ENCODE measurements at places on chromosomes 1 and 21.
A peak's percentile ranks its signal among the peaks of the same experiment; 100 is the strongest.

DNA sequence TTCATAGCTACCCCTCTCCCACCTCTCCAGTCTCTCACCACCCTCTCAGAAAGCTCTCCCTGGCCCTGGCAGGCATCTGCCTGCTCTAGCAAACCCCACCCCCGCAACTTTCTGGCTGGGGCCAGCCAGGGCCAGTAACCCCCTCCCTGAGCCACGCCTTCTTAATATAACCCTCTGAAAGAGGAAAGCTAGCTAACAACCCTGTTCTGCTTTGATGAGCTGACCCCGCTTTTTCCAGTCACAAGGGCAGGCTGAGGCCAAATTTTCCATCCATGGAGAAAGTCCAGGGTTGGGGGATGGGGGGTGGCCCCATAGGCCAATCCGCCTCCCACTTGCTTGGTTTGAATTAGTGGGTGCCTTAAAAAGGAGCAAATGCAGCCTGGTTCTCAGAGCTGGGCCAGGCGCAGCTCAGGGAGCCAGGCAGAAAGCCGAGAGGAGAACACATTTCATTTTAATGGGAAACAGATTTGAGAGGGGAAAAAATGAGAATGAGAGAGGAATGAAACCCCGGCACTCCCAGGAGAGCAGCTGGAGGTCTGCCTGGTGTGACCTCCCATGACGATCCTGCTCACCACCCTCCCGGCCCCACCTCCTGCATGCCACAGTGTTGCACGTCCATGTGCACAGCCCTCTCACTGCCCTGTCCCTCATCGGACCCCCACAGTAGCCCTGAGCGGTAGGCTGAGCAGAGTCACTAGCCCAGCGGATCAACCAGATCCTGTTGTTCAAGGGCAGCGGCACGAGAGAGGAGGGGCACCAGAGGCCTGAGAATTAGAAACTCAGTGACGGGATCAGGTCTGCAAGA, 62.3 kb downstream of the OPTC start:
- DNase-seq, result no peak

DNA sequence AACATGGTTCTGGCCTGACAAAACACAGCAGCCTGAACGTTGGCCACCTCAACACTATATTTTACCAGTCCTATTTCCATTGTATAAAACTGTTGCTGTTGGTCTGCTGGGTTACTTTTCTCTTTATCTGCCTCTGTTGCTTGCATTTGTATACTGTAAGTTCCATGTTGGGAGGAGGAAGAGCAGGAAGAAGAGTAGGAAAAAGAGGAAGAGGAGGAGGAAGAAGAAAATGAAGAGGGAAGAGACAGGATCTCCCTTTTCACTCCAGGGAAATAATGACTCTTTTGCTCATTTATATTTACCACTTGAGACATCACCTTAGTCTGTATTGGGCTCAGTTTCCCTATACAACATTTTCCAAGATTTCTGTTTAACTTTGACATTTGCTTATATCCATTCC, 134.2 kb downstream of the PTPRC start:
- no peak for DNase-seq

DNA sequence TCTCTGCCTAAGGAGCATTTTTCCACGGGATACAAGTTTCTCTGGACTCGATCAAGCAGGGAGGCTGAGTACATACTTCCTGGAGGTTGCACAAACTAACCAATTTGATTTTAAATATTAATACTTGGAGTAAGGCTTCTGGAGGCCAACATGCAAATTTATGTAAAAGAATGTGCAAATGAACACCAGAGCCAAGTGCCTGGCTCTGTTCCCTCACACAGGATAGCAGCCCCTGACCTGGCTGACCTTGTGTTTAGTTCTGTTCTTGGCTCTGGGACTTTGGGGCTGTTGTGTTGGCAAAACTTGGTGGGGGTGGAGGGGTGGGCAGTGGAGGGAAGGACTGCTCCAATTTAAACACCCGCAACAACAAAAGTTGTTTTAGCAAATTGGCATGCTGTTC, 34.2 kb downstream of the CNIH3 start:
- DNase-seq, result no peak

DNA sequence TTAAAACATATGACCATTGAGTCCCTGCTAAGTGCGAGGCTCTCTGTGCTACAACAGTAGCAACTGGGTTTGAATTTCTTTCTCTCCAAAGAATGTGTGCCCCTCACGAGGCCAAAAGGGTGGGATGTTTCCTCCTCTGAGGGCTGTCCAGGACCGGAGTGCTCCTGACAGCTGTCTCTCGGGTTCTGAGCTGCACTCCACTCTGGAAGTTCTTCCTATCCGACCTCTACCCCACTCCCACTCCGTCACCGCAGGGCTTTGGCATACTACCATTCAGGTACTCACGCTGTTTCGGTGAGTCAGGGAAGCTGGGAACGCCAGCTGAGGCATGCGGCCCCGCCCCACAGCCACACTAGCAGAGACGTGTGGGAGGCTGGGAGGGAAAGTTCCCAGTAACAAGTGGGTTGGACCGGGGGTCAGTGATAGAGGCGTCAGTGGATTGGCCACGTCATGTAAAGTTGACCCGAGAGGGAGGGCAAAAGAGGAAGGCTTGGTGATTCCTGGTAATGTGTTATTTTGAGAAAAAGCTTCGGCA, 705 bp upstream of the SLC50A1 start:
- no peak for DNase-seq

- no peak for DNase-seq
Measured at GRCh38 chr1:40003156-40004093, 37.1 kb upstream of the CAP1 start.

DNA sequence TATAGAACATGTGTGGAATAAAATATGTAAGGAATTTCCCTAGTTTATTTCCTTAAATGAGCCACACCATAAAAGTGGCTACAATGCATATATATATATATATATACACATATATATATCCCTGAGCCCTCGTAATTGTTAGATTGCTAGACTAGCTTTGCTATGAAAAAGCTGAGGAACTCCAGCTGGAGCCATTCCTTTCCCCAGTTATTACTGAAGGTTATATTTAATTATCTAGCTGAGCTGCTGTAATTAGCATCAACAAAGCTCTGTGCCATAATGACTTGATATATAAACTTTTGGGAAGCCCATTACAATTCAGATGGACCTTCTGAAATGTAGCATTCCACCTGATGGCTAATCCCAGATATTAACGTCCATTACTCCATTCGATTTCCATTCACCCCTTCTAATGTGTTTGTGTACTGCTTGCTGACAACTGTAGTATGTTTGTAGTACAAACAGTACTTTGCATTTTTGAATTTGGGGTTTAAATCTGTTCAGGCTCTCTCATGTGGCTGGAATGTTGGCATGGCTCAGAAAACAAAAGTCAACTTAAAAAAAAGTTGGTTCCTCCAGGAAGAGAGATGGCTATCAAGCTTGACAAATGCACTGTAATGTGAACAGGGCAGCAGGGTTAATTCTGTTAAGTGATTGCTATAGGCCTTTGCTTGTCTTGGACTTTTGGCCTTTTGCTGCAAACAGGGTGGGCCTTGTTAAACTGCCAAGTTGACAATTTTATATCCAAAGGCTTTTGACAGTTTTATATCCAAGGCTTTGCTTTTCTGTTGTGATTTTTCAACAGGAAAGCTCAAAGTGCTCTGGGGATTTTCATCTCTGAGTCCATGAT, 170.0 kb downstream of the LTN1 start:
- no peak for DNase-seq

DNA sequence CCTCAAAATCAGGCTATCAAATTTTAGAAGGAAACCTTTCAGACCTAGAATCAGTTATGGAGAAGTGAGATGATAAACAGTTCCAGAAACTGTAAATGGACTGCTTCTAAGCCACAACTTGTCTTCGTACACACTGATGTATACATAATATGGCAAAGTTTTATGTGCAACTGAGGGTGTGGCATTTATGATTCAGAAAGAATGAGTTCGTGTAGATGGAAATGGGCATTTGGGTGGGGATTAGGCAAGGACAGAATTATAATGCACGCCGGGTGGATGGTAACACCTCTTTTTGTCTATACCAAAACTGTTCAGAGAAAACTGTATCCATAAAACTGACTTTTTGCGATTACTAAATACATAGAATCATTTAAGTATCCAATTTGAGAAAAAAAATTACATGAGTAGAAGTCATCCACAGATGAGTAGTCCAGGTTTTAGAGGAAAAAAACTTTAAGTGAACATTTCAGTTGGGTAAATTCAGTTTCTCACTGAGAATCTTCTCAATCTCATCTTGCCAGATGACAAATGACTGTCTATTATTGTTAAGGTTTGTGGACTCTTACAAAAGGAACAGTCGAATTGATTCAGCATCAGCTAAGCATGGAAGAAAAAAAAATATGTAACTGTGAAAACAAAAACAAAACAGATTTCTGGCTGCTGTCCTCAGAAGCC, 22.5 kb downstream of the ERRFI1 start:
- DNase-seq, result no peak

- no peak for DNase-seq
Measured at GRCh38 chr1:145955436-145955835, 2.4 kb downstream of the LIX1L start.

DNA sequence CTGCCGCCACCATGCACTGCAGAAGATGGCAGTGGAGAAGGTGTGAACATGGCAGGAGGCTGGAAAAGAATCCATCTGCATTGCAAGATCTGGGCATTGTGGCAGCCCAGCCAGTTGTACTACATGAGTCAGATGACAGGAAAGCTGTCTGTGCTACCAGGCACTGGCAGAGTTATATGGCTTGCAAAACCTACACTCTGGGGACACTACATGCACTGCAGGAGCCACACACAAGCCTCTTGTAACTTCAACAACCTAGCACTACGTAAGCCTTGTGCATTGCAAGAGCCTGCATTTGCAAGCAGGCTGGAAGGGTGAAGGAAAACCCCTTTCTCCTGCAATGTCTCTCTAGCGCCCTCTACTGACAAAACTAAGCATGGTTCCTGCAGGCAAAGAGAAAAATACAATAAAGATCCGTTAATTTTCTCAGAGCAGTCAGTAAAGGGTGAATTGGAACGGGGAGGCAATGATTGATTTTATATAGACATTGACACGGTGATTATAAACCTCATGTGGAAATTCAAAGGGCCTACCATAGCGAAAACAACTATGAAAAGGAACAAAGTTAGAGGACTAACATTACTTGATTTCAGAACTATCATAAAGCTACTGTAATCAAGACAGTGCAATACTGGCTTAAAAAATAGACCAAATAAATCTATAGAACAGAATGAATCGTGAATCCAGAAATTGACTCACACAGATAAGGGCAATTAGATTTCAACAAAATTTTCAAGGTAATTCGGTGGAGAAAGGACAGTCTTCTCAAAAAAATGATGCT, 26.2 kb upstream of the DYNLT5 start:
- peak; percentile 37 for DNase-seq

DNA sequence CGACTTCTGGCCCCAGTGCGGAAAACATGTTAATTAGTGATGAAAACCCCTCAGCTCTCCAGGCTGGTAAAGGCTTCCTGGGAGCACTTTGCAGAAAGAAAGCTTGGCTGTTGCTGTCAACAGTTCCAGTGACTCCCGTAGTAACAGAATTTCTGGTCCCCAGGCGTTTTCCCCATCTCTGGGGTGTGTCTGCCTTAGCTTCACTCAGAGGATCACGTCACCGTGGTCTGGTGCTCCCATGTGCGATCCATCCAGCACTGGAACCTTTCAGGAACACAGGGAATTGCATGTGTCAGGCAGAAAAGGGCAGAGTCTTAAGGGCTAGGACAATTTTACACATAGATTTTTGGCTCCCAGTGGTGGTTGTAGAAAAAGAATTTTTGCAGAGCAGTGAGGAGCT, 470.4 kb upstream of the USP24 start:
- DNase-seq, result no peak

- peak; percentile 7 for DNase-seq
Measured at GRCh38 chr1:209723756-209724693, 19.4 kb downstream of the HSD11B1 start.

- no peak for DNase-seq
Measured at GRCh38 chr21:39451332-39452206, at the start of gene SH3BGR. Gene SH3BGR (plus strand): TSS chr21:39451970. CDS start chr21:39452097, 127 bp downstream.

DNA sequence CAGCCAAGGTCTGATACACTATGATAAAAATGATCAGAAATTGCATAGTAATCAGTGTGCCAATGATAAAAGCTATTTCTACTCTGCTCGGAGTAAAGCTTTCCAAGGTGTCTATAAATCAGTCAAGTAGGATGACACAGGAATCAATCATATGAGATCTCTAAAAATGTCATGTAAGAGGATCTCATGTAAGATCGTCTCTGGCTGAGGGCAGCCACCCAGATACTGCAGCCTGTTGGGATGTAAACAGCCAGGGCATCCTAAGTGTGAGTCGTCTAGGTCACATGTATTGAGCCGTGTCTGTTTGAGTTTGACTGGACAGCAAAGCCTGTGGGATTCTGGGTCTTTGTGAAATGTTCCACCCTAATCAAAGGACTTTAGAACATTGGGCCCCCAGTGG, 2.8 kb upstream of the TEX35 start:
- no peak for DNase-seq

DNA sequence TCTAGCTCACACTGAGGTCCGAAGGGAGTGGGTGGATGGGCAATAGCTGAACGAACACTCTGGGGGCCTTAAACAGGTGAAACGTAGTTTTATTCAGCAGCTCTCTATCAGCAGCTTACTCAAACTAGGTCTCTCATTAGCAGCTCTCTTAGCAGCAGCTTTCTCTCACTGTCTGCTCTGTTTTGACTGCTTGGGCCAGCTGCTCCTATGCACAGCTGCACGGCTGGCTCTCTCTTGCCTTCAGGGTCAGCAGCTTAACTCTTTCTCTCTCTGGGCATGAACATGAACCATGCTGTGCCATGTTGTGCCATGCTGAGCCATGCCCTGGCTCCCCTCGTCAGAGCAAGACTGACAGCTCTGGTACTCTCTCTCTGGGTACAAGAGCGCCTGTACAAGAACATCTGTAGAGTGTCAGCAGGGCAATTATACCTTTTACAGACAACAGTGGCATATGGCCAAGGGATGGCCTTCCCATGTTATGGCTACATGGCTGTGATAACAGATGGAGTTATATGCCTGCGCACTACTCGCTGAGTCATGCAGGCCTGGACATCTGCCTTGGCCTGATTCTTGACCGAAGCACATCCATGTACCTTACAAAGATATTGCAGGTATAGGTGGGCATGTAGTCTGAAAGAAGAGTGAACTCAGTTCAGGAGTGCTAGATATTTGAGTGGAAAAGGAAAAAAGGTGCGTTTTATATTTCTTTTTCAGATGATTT, 152.4 kb downstream of the LEPR start:
- no peak for DNase-seq

- DNase-seq, result no peak
Measured at GRCh38 chr1:98739762-98740161, 78.2 kb downstream of the SNX7 start.

GRCh38 chr1:162136760-162137159, 67.3 kb downstream of the NOS1AP start:
- no peak for DNase-seq

DNA sequence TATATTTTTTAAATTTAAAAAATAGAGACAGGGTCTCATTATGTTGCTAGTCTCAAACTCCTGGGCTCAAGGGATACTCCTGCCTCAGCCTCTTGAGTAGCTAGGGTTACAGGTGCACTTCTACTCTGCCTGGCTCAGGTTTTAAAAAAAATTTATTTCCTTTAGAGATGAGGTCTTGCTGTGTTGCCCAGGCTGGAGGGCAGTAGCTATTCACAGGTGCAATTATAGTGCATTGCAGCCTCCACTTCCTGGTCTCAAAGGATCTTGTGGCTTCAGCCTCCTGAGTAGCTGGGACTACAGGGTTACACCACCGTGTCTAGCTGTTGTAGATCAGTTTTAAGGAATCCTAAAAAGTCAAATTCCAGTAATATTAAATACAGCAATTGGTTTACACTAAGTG, 5.0 kb downstream of the RNF11 start:
- DNase-seq, result no peak

GRCh38 chr1:154911691-154912550, 24.6 kb downstream of the PMVK start:
- DNase-seq, result no peak

All from naive thymus-derived CD4-positive, alpha-beta T cell (primary cell).